HFFc6 (cell line): ENCODE measurements at places on chromosomes 16 and 17.

- no peak for DNase-seq
These were observed 971.7 kb downstream of the CDH11 start for GRCh38 chr16:64150193-64150592.

DNA sequence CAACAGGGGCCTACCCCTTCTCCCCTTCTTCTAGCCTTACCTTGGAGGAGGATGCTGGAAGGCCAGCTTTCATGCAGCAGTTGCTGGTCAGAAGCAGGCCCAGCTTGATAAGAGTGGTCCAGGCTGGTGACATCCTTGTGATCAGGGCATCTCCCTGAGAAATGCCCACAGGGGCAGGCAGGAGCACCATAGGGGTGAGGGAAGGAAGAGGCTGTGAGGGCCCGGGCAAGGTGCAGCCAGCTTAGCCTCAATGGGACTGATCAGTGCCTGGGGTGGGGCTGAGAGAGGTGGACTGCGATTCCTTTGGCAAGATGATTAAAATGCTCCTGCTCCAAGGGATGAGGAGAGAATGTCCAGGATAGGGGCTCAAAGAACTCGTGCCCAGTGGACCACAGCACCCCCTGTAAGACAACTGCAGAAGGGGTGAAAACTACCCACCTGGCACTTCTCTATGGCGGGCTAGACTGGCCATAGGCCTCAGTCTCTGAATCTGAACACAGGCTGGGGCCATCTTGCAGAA, 9.5 kb upstream of the GALK1 start:
- DNase-seq, result no peak

DNA sequence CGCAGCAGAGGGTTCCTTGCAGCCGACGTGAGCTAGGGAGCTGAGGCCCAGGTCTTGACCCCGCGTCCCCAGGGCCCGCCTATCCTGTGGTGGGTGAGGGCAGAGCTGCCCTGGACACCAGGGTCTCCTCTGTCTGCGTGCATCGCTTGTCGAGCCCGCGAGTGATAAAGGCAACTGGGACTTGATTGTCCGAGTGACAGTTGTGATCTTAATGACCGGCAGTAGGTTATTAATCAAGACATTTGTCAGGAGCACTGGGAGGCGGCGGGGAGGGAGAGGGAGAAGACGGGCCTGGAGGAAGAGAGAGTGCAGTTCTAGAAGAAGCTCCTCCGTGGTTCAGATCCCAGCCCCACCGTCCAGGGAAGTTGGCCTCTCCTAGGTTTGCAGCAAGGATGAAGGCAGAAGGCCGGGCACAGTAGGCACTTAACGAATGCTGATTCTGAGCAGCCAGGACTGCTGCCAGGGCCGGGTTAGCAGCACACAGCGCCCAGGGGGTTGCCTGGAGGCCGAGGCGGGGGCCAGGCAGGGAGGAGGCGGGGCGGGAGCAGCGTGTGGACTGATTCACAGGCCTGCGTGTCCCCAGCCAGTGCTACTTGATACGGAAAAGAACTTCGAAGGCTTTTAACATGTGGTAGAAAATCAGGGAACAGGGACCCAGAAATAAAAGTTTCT, 11.3 kb upstream of the GSE1 start:
- no peak for DNase-seq

DNA sequence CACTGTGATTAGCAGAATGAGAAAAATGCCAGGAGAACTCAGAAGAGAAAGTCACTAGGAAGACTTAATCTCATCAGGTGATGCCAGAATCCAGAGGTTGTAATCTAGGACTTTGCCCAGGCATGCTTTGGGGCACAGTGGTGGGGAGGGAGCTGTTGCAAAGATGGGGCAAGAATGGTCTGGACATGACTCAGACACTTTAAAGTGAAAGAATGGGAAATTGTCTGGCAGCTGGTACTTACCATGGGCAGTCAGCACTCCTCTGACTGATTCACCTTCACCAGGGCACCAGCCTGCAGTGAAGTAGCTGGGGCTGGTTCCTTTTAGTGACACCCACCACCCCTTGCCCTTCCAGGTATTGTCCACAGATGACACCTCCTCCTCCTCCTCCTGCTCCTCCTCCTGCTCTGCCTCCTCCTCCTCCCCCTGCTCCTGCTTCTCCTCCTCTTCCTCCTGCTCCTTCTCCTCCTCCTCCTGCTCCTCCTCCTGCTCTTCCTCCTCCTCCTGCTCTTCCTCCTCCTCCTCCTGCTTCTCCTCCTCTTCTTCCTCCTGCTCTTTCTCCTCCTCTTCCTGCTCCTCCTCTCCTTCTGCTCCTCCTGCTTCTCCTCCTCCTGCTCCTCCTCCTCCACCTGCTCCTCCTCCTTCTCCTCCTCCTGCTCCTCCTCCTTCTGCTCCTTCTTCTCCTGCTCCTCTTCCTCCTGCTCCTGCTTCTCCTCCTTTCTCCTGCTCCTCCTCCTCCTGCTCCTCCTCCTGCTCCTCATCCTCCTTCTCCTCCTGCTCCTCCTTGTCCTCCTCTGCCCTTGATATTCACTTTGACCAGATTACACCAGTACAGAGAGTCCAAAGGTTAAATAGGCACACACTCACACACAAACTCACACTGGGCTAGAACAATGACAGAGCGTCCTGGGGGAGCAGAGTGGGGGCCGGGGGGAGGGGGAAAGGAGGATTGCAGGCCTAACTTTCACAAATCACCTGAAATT, at the start of gene CHD9NB:
TSS of gene CHD9NB (minus strand) at position 379 of the 983 bp plus-strand sequence. CDS start 8,739 bp downstream, outside the sequence.
- DNase-seq, result peak; percentile 93

- no peak for DNase-seq
These were observed 88.7 kb downstream of the RPA1 start for GRCh38 chr17:1918346-1919162.

DNA sequence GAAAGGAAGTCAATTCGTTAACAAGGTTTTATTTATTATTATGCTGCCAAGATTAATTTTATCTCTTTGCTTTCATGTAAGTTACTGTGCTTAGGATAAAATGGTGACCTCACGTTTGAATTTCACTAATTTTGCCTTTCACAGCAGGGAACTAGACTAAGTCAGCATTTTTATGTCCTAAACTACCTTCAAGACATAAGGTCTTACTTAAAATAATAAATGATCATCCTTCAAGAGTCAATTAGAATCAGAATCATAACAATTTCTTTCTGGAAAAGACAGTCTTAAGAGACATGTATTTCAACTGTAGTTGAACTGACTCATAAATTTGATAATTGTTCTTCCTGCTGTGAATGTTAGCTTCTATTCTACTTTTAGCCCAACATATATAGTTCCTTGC, 893.8 kb downstream of the KCNJ2 start:
- DNase-seq, result no peak

DNA sequence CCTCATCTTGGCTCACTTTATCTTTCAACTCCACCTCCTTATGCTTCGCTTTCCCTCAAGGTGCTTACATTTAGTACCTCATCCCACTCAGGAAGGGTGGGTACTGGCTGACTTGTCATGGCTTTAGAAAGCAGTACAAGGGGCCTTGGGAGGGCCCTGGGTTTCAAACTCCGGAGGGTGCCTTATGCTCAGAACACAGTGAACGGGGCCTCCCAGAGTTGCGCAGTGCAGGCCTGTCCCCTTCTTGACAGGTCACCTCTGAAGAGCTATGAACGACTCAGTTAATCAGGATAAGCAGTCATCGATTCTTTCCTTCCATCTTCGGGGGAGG, 6.0 kb downstream of the COG1 start:
- no peak for DNase-seq

- peak; percentile 86 for DNase-seq
These were observed 697 bp downstream of the CTF1 start for GRCh38 chr16:30896889-30897733.

DNA sequence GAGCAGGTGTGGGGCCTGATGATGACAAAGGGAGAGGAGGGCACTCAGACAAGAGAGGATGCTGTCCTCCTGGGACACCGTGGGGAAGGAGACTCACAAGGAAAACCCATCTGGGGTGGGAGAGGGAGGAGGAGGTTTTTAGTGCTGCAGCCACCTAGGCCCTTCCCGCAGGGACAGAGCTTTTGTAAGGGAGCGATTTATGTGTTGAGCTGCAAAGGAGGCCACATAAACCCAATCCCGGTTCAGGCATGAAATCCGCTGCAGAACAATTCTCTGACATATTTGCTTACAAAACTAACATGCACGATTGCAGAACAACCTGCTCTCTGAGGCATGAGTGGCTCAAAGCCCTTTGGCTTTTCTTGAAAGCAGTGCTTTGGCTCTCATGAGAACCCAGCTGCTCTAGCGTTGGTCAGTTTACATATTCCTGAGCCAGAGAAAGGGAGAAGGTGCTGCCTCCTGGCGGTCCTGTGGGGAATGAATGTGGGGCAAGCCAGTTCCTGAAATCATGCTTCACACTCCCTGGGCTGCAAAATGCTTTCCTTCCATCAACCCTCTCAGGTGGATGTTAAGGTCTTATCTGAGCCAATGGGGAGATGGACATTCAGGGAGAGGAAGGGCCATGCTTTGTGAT, 122.4 kb upstream of the NLRP1 start:
- DNase-seq, result peak; percentile 50

DNA sequence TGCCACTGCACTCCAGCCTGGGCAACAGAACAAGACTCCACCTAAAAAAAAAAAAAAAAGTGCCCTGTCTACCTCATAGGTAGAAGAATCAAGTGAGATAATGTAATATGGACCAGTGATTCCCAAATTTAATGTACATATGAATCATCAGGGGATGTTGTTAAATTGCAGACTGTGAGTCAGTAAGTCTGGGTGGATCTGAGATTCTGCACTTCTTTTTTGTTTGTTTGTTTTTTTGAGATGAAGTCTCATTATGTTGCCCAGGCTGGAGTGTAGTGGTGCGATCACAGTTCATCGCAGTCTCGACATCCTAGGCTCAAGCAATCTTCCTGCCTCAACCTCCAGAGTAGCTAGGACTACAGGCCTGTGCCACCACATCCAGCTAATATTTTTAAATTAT, 31.6 kb downstream of the HOXB1 start:
- DNase-seq, result no peak

DNA sequence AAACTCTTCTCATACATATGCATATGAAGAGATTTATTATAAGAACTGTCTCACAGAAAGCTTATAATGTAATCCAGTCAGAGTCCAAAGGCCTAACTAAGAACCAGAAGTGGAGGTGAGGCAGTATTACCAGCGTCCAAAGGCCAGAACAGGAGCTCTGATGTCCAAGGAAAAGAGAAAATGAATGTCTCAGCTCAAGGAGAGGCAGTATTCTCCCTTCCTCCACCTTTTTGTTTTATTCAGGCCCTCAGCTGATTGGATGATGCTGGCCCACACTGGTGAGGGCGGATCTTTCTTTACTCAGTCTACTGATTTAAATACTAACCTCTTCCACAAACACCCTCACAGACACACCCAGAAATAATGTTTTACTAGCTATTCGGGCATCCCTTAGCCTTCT, 43.4 kb downstream of the FBXL20 start:
- no peak for DNase-seq

DNA sequence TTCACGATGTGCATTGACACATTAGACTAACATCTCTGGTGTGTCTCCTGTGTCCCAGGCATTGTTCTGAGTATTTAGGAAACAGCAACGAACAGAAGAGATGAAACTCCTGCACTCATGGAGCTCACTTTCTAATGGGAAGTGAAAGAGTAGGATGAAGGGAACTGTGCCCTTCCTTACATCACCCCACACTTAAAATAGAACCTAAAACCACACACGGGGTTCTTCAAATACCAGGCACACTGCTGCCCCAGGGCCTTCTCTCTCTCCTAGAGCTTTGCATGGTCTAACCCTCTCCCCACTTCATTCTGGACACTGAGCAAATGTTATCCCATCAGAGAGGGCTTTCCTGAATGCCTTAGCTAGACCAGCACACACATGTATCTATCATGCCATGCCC, 33.7 kb downstream of the TRIM25 start:
- DNase-seq, result no peak

DNA sequence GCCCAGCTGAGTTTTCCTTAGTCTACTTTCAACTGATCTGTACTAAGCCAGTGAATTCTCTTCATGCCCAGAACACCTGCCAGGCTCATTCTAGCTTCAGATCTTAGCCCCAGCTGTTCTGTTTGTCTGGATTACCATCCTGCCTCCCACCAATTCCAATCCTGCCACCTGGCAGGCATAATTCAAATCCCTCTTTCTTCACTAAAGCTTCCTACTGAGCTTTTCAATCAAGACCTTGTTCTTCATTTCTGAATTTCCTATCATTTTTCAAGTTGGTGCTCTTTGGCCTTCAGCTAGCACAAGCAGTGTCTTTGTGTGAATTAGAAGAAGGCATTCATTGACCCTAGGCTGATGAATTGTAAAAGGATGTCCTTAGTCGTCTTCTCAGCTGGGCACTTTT, 357.6 kb downstream of the UTP18 start:
- no peak for DNase-seq

- DNase-seq, result peak; percentile 67
These were observed 102.4 kb downstream of the ABCC12 start for GRCh38 chr16:48053418-48053745.

DNA sequence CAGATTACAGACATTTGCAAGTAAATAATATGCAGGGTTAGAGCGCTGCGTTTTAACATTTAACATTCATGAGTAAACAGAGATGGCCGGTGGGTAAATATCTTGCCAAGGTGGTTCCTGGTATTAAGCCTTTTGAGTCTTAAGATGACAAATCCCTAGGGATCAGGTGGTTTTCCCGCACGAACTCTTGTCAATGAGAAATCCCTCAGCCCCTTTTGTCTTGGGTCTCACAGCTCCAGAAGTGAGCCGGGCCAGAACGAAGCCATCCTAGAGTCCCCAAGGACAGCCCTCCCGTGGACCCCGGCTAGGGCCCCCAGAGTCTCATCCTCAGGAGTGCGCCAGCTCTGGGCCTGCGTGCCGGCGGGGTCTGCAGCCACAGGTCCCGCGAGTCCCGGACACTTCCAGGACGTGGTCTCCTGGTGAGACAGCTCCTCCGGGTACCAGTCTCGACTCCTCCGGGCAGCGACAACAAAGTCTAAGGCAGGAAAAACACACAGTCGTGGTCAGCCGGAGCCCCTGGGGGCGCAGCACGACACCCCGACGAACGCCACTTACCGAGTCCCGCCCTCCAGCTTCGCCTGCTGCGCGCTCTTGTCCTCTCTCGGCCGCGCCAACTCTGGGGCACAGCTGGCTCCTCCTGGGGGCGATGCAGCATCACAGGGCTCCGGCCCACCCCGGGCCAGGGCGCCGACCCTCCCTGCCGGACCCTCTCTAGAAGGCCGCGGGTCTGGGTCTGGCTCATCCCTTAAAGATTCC, 13.3 kb downstream of the MIS12 start:
- no peak for DNase-seq

DNA sequence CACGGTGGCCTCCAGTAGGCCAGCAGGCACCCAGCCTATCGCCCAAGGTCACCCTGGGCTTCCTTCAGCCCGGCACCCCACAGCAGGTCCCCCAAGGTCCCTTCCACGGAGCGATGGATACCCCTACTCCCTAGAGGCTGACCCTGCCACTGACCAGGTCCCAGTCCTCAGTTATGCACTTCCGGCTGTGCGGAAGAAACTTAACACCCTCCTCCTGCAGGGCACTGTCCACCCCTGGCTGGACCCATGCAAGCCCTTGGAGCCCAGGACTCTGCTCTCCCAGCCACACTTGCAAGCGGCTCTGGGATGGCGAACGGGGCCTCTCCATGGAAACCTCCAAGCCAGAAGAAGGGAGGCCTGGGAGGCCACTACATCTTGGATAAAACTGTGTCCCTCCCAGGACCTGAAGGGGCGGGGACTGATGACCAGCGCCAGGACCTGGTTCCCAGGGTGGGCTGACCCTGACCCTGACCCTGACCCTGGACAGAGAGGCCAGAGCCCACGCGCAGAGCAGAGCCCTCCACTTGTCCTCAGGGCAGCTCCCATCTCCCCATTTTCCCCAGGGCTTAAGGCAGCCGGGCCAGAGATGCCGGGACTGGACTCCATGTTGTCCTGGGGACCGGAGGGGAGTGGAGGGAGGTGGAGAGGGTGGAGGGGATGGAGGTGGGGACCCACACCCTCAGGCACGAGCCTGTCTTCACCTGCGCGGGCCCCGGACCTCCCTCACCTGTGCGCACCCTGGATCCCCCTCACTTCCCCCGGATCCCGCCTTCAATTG, 734 bp downstream of the CEP131 start:
- DNase-seq, result no peak
